ENCODE measurements at places on chromosomes 2 and 18.

- no peak for DNase-seq
Observed at GRCh38 chr2:144508172-144508851, 11.6 kb downstream of the ZEB2 start.

DNA sequence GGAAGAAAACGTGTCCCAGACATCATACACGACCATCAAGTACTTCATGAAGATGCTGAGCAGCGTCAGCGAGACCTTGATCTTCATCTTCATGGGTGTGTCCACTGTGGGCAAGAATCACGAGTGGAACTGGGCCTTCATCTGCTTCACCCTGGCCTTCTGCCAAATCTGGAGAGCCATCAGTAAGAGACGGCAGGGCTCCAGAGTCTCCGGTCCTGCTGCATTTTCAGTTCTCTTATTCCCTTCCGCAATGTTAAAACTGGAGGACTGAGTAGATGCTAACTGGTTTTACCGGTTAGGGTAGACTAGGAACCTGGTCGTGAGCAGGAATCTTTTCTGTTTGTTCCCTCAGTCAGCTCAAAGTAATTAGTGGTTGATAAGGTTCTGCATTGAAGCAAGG is 32.3 kb downstream of the SLC9A4 start:
- no peak for DNase-seq

DNA sequence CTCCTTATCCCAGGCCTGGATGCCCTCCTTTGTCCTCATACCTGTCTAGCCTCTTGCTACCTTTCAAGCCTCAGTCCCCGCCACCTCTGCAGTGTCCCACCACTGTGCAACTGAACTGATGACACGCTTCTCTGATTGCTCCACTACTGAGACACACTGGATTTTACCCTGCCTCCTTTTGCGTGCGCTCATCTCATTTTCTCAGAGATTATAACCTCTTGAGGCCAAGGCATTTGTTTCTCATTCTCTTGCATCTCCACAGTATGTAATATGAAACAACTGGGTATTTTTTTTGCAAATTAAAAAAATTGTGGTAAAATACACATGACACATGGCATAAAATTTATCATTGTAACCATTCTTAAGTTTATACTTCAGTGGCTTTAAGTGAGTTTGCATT is 95.4 kb downstream of the PRKCE start:
- DNase-seq, result no peak

DNA sequence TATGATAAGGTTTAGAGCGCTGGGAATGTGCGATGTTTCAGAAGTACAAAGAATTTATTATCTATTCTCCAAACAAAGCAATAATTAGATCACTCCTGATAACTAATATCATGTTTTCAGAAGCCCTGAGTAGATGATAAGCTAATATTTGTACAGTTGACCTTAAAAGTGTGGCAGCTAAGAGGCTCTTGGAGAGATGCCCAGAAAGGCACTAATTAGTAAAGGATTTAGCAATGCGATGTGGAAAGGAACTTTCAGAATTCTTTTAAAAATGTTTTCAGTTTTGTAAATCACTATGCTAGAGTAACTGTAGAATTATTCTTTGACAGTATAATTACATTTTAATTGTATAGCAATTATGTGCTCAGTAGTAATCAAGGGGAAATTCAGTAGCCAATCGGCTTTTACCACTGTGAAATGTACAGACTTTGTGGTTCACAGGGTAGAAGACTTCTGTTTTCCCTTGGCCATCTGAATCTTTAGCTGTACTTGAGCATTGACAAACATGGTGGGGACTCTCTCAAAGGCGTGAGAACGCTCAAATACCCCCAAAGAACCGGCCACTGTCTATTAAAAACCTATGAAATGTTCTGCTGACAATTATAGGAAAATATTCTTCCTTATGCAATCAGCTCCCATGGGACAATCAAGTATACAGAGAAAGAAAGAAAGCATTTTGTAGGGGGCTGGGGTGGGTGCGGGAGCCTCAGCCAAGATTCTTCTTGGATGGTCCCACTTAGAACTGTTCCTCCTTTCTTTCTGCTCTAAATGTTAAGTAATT is 262.8 kb upstream of the AGAP1 start:
- no peak for DNase-seq

GRCh38 chr2:213696442-213696841 is 412.2 kb downstream of the SPAG16 start:
- DNase-seq, result no peak

- no peak for DNase-seq
Observed at GRCh38 chr2:188870289-188870688, 103.9 kb upstream of the COL3A1 start.

- DNase-seq, result no peak
Observed at GRCh38 chr18:31664101-31664500, 20.3 kb downstream of the B4GALT6 start.

- no peak for DNase-seq
Observed at GRCh38 chr2:178844269-178844668, 37.0 kb upstream of the TTN start.

DNA sequence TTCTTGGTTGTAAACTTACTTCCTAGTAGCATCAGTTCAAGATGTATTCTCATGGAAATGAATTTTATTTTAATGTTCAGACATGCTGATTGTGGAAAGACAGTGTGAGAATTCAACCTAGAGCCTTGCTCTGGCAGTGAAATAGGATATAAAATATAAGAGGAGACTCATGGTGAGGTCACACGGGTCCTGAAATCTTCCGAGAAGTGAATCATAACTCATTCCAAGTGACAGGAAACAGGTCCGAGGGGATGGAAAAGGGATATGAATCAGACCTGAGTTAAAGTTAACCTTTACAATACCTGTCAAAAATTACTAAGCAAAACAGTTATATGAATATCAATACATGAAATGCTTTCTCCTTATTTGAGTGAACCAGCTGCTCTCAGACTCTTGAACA is 185.2 kb upstream of the LRRTM1 start:
- DNase-seq, result no peak

GRCh38 chr2:211833582-211834279 is 704.9 kb downstream of the ERBB4 start:
- no peak for DNase-seq

DNA sequence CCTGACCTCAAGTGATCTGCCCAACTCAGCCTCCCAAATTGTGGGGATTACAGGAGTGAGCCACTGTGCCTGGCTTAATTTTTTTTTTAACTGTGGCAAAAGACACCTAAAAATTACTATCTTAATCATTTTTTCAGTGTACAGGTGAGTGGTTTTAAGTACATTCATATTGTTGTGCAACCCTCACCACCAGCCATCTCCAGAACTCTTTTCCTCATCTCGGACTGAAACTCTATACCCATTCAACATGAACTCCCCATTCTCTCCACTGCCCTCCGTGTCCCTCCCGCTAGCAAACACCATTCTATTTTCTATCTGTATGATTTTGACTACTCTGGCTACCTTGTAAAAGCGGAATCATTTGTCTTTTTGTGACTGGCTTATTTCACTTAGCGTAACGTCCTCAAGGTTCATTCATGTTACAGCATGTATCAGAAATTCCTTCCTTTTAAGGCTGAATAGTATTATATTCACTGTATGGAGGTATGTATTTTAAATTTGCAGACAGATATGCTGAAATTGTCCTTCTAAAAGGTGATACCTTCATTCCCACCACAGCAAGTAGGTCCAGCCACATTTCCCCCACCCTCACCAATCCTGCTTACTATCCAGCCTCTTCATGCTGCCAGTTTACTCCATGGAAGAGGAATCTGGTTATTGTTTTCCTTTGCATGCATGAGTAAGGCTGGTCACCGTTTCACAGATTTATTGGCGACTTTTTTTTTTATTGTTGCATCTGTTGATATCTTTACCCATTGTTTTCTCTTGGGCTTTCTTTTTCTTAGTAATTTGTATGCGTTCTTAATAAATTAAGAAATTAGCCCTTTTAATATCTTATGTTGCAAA is 40.6 kb upstream of the ANXA4 start:
- DNase-seq, result no peak

DNA sequence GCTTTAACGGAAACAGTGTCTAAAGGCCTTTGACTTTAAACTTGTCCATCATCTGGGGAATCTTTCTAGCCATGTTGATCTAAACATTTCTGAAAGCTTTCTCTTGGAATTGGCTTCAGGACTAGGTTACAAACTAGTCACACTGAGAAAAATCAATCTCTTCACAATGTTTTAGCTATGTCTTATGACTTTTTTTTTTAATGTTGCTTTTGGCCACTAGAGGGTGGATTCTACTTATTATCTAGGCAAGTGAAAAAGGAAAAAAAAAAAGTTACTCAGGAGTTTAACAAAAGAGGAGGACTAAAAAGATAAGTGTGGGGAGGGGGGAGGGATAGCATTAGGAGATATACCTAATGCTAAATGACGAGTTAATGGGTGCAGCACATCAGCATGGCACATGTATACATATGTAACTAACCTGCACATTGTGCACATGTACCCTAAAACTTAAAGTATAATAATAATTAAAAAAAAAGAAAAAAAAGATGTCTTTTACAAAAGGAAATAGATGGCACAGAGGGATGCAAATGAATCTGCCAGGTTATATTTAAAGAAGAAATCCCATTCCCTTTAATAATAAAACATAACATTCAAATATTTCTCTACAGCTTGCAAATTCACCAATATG is 160.4 kb upstream of the PID1 start:
- no peak for DNase-seq

DNA sequence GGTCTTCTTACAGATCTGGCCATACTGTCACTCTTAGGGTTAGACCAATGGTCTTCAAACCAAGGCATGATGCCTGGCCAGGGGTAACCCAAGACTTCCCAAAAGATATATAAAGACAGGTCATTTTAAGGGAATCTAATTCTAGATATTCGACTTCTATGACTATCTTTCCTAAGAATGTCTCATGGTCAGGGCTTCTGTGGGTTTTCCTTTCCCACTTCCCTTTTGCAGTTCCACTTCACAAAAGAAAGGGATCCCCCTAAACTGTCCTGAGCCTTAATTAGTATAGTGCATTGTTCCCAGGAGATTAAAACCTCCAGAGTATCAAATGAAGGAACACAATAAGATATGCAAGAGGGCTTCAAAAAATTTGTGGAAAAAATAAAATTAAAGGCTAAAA is 223.6 kb upstream of the SIX2 start:
- no peak for DNase-seq

- DNase-seq, result no peak
Observed at GRCh38 chr2:66849153-66849755, 414.3 kb downstream of the MEIS1 start.

GRCh38 chr2:238513346-238513745 is 86.6 kb downstream of the ASB1 start:
- no peak for DNase-seq

- DNase-seq, result no peak
Observed at GRCh38 chr2:66771359-66771976, 336.5 kb downstream of the MEIS1 start.

- no peak for DNase-seq
Observed at GRCh38 chr2:218295029-218295428, 2.7 kb upstream of the TMBIM1 start.

DNA sequence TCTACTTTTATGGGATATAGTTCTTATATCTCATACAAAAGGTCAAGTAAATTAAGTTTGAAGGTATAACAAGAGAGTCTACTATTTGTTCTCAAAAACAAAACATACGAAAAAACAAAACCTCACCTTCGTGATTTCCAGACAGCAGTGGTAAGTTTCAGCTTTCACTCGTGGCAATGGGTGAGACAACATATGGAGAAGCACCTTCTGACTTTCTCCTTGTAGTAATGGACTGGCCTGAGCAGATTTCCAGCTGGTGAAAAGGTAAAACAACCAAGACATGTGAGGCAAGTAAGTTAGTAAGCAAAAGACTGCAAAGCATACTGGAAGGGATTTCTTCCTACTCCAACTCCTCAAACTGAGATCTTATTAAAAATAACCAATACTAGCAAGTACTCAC is 39.6 kb downstream of the RTTN start:
- DNase-seq, result no peak

GRCh38 chr18:27061488-27062095 is 123.5 kb downstream of the CHST9 start:
- DNase-seq, result no peak

DNA sequence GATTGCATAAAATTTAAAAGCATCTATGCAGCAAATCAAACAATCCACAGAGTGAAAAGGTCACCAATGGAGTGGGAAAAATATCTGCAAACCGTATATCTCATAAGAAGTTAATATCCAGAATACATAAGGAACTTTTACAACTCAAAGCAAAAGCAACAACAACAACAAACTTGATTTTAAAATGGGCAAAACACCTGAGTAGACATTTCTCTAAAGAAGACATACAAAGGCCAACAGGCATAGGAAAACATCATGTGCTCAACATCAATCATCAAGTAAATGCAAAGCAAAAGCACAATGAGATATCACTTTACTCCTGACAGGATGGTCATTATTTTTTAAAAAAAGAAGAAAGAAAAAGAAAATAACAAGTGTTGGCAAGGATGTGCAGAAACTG is 38.1 kb downstream of the TMEM247 start:
- no peak for DNase-seq

DNA sequence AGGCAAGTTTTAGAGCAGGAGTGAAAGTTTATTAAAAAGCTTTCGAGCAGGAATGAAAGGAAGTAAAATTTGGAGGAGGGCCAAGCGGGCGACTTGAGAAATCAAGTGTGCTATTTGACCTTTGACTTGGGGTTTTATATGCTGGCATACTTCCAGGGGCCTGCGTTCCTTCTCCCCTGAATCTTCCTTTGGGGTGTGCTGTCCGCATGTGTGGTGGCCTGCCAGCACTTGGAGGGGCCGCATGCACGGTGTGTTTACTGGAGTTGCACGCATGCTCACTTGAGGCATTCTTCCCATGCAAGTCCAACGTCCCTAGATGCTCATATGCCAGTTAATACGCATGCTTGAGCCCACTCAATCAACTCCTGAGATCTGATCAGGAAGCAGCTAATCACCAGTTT is 78.3 kb upstream of the MAP4K4 start:
- no peak for DNase-seq

GRCh38 chr18:33269223-33269622 is 171.3 kb downstream of the CCDC178 start:
- no peak for DNase-seq

DNA sequence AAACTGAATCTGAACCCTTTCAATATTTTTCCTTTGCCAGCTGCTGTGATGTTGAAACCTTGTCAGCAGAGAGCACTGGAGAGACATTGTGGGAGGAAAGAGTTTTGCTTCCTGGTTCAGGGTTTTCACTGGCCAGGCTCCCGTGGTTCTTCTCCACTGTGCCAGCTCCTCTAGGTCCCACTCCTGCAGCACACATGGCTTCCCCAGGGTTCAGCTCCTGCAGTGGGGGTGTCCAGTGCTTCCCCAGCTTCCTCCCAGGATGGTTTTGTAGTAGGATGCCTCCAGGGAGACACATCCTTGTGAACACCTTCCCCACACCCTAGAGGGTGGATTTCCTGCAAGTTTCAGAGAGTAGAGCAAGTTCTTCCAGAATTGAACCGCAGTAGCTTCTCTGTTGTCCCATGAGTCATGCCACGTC is 24.0 kb upstream of the SULT1C3 start:
- DNase-seq, result no peak

DNA sequence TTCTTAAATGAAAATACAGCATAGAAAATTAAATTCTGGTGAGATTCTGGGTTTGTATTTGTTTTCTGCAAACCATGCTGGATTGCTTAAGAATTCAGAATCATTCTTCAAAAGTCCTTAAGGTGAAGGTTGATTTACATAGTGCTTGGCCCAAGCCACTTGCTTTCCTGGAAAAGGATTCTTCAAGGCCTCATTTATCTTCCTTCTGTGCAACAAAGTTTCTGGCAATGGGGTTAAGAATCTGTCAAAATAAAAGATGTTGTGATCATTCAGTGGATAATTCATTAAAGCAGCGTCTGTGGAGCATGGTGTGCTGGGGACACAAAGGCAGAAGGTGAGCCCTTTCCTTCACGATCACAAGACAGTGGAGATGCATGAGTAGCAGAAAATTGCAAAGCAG is 351.9 kb downstream of the GALR1 start:
- no peak for DNase-seq

GRCh38 chr2:127683757-127684156 is 8.4 kb upstream of the LIMS2 start:
- DNase-seq, result no peak

Data from stimulated activated CD4-positive, alpha-beta T cell treated with anti-CD3 and anti-CD28 coated beads, Interleukin-15, amount 100 ng/mL, for 1 hour (primary cell).